ENCODE measurements at places on chromosomes 16 and 17.

DNA sequence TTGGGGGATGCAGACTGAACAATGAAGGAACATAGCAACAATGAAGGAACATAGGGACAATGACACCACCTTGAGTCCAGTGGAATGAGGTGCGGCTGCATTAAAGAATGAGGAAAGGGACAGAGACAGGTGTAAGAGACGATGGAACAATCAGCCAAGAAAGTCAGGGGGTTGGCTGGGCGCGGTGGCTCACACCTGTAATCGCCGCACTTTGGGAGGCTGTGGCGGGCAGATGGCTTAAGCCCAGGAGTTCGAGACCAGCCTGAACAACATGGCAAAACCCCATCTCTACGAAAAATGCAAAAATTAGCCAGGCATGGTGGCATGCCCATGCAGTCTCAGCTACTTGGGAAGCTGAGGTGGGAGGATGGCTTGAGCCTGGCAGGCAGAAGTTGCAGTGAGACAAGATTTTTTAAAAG, 13.6 kb upstream of the CBFB start:
- no peak for DNase-seq

- no peak for DNase-seq
Observed at GRCh38 chr16:85909932-85910853, 11.2 kb downstream of the IRF8 start.

DNA sequence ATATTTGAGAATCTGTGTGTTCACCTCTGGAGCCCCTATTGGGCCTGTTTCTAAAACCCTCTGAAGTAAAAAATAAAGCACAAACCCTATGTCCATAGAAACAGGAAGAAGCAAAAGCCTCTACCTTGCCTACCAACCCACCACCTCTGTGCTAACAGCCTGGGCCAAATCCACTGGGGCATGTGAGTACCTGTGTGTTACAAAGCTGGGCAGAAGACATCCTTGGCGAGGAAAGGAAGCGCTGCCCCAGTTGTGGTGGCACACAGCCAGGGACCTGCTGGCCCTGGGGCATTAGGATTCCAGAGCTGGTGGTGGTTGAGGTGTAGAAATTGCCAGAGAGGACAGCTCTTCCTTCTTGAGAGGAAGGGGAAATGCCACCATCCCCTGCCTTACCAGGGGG, 30.0 kb downstream of the MYO18A start:
- no peak for DNase-seq

DNA sequence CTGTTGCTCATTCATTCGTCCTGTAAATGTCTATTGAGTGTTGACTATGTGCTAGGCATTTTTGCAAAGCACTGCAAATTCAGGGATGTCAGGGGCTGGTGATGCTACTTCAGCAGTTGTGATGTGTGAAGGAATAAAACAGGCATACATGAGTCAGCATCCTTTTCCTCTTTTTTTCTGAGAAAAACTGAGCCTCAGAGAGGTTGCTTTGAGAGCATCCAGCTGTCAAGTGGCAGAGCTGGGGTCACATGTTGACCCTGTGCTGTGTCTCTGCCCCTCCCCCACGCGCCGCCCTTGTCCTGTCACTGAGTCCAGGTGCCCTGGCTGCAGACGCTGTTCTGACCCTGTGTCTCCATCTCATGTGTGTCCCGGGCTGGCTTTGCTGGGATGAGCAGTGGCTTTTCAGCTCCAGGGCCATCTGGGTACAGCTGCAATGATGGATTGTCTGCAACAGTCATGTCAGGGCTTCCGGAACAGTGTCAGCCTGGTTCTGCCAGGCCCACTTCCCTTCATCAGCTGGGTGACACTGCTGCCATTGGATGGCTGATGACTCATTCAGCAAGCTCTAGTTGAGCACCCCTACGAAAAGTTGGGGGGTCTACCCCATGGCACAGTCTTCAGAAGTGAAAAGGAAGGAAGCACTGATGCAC, 14.9 kb downstream of the SEC14L5 start:
- DNase-seq, result no peak

DNA sequence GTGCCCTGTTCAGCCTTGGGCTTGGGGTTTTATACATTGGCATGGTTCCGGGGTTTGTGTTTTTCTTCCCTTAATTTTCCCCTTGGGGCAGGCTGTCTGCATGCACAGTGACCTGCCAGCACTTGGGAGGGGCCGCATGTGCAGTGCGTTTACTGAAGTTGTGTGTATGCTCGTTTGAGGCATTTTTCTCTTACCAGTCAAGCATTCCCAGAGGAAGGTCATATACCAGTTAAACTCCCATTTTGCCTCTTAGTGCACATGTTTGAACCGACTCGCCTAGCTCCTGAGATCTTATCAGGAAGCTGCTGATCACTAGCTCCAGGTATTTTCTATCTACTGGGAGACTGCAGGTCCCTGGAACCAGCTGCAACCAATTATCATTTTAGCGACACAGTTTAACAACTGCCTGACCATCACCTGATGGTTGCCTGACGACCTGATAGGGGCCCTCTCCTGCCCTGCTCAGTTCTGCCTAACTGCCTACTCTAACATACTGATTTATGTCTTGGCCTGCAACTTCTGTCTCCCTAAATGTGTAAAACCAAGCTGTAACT, 51.4 kb downstream of the MFSD11 start:
- DNase-seq, result no peak

DNA sequence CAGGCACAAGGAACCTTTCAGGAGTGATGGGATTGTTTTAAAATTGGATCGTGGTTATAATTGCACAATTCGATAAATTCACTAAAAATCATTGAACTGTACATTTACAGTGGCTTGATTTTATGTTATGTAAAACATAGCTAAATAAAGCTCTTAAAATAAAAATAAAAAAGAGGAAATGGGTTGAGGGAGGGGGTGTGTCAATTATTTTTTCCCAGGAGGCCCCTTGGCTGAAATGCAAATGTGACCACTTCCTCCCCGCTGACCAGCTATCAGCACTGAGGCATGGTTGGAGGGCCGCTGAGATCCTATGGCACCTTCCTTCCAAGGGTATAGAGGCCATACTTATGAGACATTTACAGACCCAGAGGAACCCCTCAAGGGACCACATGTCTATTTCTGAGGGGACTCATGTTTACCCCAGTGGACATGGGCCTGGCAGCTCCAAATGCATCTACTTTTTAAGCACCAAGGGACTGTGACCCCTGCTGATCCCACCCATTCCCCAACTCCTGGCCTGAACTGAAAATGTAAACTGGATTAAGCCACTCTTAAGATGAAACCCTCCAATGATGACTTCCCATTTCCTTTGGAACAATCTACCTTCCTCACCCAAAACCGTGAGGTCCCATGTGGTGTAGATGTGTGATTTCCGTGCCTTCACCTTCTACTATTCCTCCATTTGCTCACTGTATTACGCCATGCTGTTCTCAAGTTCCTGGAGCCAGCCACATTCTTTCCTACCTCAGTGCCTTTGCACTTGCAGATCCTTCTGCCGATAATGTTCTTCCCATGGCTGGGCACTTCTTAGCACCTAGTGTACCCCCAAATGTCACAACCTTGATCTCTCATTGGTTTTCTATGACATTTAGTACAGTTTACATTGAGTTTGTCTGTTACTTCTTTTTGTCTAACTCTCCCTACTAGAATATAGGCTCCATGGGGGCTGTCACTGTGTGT, 2.8 kb upstream of the IL21R start:
- DNase-seq, result no peak

Data from GOT3 (cell line).